ENCODE measurements at places on chromosomes 1 and 21.

DNA sequence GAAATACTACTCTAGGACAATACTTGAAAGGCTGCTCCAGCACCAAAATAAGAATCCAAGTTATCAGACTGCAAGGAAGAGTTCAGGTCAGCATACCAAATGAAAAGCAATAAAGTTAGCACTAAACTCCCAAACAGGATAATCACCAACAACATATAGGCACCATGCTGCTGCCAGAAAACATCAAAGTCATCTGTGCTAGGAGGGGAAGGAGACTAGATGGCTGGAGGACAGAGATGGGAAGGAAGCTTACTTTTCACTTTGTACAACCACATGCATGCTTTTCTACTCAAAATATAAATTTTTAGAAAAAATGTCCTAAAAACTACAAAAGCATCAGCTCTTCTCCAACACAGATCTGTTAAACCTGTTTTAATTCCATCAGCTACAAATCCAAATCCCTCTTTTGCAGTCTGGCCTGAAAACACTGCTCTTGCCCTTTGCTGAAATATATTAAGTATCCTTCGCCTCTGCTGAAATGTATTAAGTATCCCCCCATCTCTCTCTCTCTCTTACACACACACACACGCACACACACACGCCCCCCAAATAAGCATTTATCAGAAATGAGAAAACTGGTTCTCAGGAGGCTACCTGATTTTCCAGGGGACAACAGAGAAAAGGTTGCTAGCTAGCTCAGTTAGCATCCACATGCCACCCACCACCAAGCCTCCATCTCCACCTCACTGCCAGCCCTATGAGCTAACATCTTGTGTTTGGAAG, 1.5 kb downstream of the GATAD2B start:
- no peak for DNase-seq

GRCh38 chr1:241485554-241485992, 34.0 kb downstream of the FH start:
- peak; percentile 24 for DNase-seq

DNA sequence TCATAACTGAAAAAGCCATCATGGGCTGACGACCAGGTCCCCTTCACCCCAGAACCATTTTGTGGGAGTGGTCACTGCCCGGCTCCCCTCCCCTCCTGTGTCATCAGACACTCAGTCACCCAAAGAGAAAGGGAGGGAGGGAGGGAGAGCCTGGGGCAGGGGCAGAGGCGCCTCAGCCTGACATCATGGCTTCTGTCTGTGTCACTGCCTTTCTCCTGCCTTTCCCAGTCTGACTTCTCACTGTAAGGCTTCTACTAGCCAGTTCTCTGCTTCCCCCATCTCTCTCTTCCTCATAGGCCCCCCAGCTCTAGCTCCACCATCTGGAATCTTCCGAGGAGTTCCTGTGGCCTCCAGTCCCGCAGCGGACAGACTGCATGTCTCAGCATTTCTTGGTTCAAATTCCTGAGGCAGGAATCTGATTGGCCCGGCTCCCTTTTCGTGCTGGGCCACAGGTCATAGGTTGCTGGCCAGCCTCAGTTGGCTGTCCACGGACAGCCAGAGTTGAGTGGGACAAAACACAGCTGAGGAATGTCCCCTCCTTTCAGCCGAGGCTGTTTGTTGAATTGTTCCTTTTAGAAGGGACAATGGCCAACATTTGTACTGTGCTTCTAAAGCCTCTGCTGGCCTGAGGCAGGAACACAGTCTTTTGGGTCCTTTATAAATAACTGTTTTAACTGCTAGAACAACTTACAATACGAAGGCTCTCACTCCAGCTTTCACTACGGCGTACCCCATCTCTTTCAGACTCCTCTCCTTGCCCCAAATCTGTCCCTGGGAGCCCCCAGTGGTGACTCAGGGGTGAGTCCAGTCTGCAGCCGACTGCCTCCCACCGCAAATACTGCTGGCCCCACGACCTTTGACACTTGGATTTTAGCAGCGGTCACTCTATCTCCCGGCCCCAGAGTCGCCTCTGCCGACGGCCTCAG, 18.7 kb upstream of the KANK4 start:
- peak; percentile 8 for DNase-seq

DNA sequence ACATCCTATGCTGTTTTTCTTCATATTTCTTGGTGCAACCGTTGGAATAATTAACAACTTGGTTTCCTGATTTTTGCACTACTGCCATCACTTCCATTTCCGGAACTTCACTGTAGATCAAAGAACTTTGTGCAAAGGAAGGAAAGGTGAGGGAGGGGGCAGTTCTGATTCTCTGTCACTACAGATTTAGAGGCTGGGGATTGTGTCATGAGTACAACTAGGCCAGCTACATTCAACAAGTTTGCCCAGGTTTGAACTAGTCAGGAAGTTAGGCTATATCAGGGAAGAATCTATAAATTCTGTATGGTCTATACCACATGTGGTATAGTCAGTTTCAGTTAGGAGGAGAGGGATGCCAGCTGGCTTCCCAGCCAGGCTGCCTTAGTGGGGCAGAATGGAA, 84.2 kb downstream of the RGL1 start:
- DNase-seq = no peak

- peak; percentile 43 for DNase-seq
These were observed 30.0 kb upstream of the RBM15 start for GRCh38 chr1:110309139-110309538.

- DNase-seq = no peak
These were observed 246.4 kb upstream of the PTBP2 start for GRCh38 chr1:96474985-96475743.

GRCh38 chr21:16815243-16815642, 697.6 kb upstream of the CXADR start:
- no peak for DNase-seq

DNA sequence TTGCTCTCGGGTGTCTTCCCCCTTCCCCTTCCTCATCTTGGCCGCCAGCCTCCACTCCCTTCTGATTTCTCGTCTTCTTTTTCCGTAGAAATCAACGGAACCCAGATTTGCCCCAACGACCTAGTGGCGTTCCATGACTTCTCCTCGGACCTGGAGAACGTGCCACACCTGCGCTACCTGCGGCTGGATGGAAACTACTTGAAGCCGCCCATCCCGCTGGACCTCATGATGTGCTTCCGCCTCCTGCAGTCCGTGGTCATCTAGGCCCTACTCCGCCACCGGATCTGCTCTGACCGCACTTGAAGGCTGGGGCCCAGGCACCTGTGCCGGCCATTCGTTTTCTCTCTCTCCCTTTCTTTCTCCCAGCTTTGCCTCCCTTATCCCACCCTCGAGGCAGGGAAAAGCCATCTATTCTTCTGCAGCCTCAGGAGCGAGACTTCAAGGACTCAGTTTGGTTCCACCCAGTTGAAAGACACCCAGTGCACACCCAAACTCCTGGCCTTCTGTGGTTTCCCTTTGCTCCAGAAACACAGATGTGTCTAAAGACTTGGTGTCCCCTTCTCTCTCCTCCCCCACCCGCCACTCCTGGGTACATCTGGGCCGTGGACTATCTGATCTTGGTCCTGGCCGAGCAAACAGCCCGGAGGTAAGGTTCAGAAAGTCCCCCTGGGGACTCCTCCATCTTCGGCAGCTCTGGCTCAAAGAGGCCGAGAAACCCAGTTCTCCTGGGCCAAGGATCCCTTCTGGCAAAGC, 7.2 kb upstream of the OPTC start:
- no peak for DNase-seq

- DNase-seq = no peak
These were observed 395.7 kb downstream of the BRINP2 start for GRCh38 chr1:177566495-177566894.

- peak; percentile 21 for DNase-seq
These were observed 34.8 kb upstream of the CACYBP start for GRCh38 chr1:174964972-174965361.

GRCh38 chr1:197737916-197738315, 37.4 kb downstream of the DENND1B start:
- DNase-seq = no peak

GRCh38 chr1:55463814-55464475, 248.8 kb upstream of the USP24 start:
- no peak for DNase-seq

GRCh38 chr1:244083383-244083943, 32.4 kb downstream of the ZBTB18 start:
- no peak for DNase-seq

- peak; percentile 56 for DNase-seq
These were observed 110.8 kb upstream of the RUNX1 start for GRCh38 chr21:35159881-35160280.

- DNase-seq = no peak
These were observed 54.4 kb upstream of the A3GALT2 start for GRCh38 chr1:33375316-33375715.

- peak; percentile 70 for DNase-seq
These were observed 1.1 kb upstream of the CACYBP start for GRCh38 chr1:174998569-174999215.

- DNase-seq = no peak
These were observed 6.4 kb downstream of the ITGB2 start for GRCh38 chr21:44914176-44914874.

- no peak for DNase-seq
These were observed 77.9 kb upstream of the LPGAT1 start for GRCh38 chr1:211908453-211908852.

GRCh38 chr1:53739109-53739681, at the start of gene GLIS1:
Gene GLIS1, minus strand, starts transcription at chr1:53739164. Its CDS starts 1,100 bp downstream, at chr1:53738064.
- DNase-seq = peak; percentile 71

GRCh38 chr1:204673209-204673608, 12.3 kb downstream of the LRRN2 start:
- no peak for DNase-seq

GRCh38 chr1:225638853-225639252, 14.1 kb downstream of the ENAH start:
- no peak for DNase-seq

DNA sequence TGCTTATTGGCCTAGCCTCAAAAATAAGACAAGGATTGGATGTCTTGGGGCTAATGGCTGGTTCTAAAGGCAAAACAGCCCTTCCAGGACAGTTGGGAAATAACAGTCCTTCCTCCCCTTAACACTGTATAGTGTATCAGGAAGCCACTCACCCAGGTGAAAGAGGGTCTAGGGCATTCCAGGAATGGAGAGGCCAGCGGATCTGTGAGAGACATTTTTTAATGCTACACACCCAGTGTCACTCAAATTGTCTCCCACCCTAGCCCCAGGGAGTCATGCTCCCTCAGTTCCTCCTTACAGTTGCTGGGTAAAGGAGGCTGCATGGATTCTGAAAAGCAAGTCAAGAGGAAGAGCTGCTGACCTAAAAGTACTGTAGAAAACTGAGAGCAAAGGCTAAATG, 24.1 kb upstream of the EXO1 start:
- DNase-seq = no peak

DNA sequence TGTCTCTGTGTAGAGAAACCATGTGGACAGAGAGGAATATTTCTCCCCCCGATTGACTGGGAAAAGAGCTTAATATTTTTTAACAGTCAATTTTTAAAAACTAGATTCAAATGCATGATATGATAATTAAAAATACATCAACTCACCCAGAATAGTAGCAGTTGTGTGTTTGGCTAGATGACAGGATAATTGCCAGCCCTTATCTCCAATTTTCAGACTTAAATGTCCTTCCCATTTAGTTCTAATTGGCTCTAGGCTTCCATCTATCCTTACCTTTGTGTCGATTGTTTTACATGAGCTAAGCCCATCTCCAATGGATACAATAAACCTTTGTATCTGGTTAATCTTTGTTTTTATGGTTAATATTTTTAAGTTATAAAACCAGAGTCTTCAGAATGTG, 23.9 kb upstream of the KIAA0040 start:
- DNase-seq = no peak

DNA sequence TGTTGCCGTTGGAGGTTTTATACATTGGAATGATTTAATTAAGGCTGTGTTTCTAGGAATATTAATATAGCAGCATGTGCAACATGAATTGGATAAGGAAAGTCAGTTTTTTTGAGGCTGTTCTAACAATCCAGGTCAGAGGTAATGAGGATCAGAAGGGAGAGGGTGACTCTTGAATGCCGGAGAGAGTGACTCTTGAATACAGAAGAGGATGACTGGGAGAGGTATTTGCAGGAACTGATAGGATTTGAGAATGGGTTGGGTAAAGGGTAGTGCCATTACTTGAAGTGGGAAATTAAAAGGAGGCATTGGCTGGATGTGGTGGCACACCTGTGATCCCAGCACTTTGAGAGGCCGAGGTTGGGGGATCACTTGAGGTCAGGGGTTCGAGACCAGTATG, 55.6 kb upstream of the MACF1 start:
- no peak for DNase-seq

- DNase-seq = no peak
These were observed 65.6 kb downstream of the RGSL1 start for GRCh38 chr1:182515556-182515955.

GRCh38 chr1:110672001-110672752, 2.6 kb downstream of the KCNA3 start:
- no peak for DNase-seq

- DNase-seq = peak; percentile 26
These were observed 19.1 kb downstream of the COL6A2 start for GRCh38 chr21:46116776-46117585.

GRCh38 chr1:1336446-1336845, 5.4 kb downstream of the TAS1R3 start:
- no peak for DNase-seq

- peak; percentile 94 for DNase-seq
These were observed 28.3 kb downstream of the SCP2 start for GRCh38 chr1:52955129-52955970.

DNA sequence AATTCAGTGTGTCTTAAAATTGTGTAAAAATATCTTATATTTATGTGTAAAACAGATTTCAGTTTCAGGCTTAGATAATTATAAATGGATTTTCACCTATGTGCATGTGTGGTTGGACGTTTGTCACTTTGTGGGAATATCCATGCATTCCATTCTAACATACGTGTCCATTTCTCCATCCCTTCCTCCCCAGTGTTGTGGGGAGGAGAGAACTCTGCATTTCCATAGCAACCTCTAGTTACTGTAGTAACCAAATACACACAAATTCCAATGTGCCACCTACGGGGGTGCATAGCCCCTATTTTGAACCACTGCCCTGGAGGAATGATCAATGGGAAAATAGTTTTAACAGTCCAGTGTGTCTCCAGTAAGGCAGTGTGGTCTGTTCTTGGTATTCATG, 79.0 kb downstream of the RASAL2 start:
- DNase-seq = peak; percentile 48

DNA sequence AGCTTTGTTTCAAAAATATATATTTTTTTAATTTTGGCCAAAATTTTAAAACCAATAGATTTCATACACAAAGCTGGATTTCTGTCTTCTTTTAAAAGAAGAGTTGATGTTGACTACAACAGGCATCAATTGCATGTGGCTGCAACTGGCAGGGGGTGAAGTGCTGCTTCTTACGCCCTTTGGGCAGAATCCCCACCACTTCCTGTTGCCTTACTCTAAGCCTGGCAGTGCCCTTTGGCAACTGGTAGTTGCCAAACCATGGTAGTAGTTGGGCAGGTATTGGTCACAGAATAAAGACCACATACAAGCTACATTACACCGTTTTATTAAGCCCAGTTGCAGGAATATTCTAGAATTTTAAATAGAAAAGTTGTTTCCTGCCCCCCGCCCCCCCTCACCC, 17.0 kb downstream of the LAMC2 start:
- DNase-seq = no peak

All from fibroblast of the aortic adventitia (primary cell).